Frontal cortex (tissue), 4 donors: ENCODE measurements at places on chromosomes 12 and 14.

GRCh38 chr12:66713984-66714383 is 35.1 kb upstream of the GRIP1 start:
- no peak for DNase-seq

DNA sequence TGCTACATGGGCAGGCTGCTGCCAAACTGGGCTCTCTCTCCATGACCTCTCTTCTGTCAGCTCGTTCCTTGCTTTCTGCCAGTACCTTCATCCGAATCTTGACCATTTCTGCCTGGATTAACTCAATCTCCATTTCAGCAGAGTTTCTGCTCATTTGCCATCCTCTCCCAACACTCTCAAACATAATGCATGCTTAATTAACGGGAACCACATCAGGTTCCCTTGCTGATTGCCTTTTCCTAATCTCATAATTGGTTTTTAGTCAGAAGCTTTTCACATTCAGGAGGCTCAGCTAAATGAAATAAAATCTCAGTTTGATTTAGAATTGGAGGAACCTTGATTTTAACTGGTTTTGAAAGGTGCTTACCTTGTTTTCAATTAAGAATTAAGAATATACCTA is 127.3 kb downstream of the SLC5A8 start:
- DNase-seq: no peak

- no peak for DNase-seq
These were observed 7.5 kb upstream of the BAZ2A start for GRCh38 chr12:56637621-56638020.

- no peak for DNase-seq
These were observed 12.8 kb downstream of the MYRFL start for GRCh38 chr12:69837657-69838415.

GRCh38 chr12:117068492-117068891 is 30.7 kb downstream of the TESC start:
- no peak for DNase-seq

- no peak for DNase-seq
These were observed 69.8 kb downstream of the SLC6A12 start for GRCh38 chr12:143964-144649.

GRCh38 chr14:34742270-34743115 is 28.1 kb upstream of the CFL2 start:
- no peak for DNase-seq

- no peak for DNase-seq
These were observed 186.5 kb upstream of the LHX5 start for GRCh38 chr12:113658006-113658655.
